CD4-positive, alpha-beta memory T cell (primary cell): ENCODE measurements at places on chromosomes 2 and 18. TPM values are rescaled to one million over a fixed set of nuclear protein-coding genes. Genes with fewer than 3 reads are reported as not detected.

The GALNT3 gene
- total RNA-seq: 3.0 TPM

The TFCP2L1 gene
- total RNA-seq: 0.06 TPM

The UGT1A3 gene
- total RNA-seq: not detected

- DNase-seq: no peak
Measured at GRCh38 chr2:148896136-148896535, 21.1 kb downstream of the KIF5C start.

- no peak for DNase-seq
Measured at GRCh38 chr2:128797937-128798336, 479.3 kb upstream of the HS6ST1 start.

DNA sequence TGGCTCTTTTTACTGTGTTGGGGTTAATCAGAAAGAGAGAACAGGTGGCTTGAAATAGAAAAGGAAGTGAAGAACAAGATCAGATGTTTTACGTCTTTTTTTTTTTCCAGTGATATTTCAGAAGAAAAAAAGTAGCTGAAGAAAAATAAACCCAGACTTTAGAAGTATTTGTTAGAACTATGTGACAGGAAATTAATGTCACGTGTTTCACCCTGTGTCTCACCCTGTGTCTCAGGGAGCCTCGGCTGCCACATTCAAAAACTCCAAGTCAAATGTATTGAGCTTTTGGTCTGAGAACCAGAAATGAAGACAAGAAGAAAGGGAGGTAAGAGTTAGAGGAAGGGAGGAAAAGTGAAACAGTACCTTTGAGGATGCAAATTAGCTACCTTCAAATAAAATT, 38.0 kb downstream of the AKAIN1 start:
- DNase-seq: peak; percentile 11

DNA sequence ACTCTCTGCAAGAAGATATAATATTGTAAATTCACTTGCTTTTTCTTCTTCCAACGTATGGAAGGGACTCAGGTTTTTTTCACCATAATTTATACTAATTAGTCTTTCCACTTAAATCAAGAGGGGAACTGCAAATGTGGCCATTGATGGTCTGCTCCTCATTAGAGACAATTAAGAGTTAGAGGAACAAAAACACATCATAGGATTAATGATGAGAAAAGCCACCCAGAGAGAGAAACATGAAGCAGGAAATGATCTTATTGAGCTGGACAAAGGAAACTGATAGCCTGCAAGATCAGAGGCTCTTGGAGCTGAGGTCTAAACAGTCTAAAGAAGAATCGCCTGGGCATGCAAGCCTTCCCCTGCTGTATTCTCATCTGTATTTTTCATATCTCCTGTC, 151.2 kb upstream of the NRP2 start:
- DNase-seq: no peak

DNA sequence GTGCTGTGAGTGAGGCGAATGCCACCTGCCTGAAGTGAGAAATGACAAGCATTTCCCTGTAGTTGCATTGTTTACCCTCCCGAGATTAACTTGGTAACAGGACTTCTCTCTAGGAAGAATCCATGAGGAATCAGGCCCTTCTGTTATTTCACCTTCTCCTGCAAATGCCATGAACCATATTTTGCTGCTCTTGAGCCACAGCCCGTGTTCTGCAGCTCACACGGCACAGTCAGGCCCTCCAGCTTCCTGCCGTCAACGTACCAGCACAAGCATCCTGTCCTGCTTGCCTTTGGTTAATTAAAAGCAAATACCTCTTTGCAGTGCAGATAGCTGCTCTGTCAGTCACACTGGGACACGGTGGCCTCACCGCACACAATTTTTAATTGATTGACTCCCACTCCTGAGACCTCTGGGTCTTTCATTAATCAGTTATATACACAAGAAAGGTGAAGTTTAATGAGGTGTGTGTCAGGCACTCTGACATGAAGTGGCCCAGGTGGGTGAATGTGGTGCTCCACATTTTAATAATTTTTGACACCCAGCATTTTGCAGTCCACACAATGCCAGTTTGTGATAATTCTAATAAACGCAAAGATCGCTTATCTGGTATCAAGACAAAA, 95.3 kb upstream of the ASB18 start:
- peak; percentile 9 for DNase-seq
